ENCODE measurements at places on chromosomes 6 and 20. TPM values are rescaled to one million over a fixed set of nuclear protein-coding genes. Genes with fewer than 3 reads are reported as not detected.

Gene BMP2
- total RNA-seq: 2.7 TPM

DNA sequence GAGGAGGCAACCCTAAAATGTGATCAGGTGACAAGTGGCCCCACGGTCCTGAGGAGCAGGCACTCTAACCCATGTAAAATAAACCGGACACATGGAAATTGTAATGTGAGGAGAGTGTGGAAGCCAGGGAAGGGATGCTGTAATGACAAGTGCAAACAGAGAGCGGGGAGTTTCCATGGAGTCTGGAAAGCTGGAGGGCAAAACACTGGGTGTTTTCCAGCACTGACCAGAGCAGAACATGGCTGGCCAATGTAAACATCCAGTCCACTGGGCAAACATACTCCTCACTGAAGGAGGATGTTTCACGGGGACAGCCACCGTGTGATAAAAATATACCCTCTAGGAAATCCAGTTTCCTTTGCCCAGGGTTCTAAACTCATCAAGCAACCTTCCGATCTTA is 219.0 kb upstream of the JARID2 start:
- no peak for DNase-seq

- no peak for DNase-seq
Observed at GRCh38 chr20:41476013-41476441, 109.4 kb upstream of the EMILIN3 start.

GRCh38 chr6:142925575-142926110 is 19.3 kb downstream of the HIVEP2 start:
- DNase-seq: no peak

Gene NKAIN4
- total RNA-seq: 36.5 TPM

DNA sequence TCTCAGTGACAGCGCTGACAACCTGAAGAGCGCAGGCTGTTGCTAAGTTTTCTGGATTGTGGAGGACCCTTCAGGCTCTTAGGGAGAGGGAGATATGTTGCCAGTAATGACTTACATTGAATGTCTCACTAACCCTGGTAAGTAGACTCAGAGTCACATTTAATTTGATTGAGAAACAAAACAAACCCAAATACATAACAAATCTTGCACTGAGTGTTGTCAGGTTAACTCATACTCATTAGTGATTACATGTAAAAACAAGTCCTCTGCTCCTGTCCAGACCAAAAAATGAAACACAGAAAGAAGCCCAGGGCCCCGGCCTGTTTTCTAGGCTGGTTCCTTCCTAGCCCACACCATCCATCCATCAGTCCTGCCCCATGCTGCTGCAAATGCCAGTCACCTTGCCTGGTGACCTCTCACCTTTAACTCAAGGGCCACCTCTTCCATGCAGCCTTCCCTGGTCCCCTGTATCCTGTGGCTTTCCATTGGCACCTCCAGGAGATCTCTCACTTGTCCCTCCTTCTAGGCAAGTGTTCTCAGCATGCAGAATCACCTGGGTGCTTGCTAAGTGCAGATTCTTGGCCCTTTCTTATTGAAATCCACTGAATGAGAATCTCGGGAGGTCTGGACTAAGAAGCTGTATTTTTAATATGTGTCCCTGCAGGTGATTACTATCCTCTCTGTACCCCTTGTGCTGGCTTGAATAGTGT is 34.7 kb upstream of the ERVFRD-1 start:
- DNase-seq: no peak

DNA sequence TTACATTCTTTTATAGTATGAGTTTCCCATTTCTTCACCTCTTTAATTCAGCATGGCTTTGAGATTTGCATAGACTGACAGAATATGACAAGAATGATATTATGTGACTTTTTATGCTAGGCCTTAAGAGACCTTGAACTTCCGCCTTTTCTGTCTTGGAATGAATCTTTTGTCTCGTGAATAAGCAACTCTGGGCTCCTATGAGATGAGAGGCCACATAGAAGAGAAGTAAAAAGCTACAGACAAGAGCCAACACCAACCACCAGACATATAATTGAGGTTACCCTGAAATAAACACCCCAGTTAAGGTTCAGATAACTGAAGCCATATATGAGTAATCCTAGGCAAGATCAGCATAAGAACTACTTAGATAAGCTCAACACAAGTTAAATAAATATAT is 600.8 kb downstream of the MEI4 start:
- no peak for DNase-seq

GRCh38 chr6:137823826-137824555 is 43.1 kb upstream of the TNFAIP3 start:
- no peak for DNase-seq

DNA sequence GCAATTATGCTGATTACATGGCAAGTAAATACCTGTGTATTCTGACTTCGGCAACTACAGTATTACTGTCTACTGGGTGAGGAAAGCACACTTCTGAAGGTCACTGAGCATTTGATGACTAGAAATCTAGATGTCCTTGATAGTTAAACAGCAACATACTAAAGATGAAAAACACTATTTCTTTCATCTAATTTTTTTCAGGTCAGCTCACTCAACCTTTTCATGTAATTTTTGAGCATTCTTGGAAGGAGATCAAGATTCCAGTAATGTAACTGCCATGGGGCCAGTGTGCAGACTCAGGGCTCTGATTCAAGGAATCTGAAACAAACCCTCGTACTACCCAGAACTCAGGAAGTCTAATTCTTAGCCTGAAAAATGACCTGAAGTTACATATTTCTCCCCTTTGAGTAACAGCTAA is 222.6 kb upstream of the TAB2 start:
- DNase-seq: no peak

GRCh38 chr20:9458138-9458796 is 56.1 kb upstream of the LAMP5 start:
- DNase-seq: no peak

Gene WFDC12
- not detected for total RNA-seq

GRCh38 chr20:14481863-14482262 is 144.5 kb upstream of the FLRT3 start:
- DNase-seq: no peak

DNA sequence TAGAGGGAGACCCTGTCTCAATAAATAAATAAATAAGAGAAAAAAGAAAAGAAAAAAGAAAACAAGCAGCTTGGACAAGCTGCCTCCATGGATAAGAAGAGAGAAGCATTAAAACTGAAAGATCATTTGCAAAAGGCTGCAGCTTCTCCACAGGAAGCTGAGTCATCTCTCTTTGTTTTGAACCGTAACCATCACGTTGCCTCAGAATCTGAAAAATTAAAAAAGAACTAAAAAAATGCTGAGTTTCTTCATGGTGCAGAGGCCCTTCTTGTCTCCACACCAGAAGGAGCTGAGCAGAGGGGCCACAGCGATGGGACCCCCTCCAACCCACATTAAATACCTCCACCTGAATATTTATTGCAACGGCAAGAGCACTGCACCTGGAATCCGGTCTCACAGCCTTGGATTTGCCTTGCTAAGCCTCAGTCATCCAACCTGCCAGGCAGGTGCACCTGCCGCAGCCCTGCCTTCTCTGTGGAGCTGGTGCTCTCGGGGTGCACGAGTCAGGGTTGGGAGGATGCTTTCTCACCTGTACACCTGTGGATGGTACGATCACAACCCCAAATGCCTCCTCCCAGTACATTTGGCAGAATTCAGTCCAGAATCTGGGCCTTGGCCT is 28.1 kb downstream of the TOX2 start:
- no peak for DNase-seq

GRCh38 chr6:6518631-6519427 is 69.7 kb upstream of the LY86 start:
- DNase-seq: no peak

DNA sequence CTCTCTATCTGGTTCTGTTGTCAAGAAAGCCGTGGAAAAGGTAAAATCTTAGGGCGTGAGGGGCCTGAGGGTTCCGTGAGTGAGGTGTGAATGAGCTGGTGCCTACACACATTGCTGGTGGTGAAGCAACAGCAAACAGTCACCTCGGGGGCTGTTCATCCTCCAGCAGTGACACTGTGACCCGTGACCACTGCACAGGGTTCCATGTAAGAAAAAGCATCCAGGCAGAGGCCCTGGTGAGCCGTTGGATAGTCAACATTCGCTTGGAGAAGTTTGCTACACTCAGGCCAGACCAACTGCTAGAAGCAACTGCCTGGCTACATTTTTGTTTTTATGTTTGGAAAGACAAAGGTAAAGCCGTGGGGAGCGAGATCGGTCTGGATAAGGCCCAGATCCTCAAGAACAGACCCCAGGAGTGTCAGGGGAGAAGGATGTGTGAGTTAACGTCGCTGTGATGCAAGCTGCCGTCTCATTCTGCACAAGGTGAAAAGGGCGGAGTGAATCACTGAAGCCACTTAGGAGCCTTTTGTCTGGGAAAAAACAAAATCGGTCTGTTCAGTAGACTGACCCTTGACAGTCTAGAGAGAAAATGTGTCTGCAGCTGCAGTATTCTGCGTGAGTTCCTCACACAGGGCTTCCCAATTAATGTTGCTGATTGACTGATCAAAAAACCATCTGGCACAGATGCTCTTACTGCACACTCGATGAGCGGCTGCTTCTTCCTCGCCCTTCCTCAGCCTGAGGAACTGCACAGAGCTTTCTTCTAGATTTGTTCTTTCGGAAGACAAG is 404.0 kb downstream of the SMOC2 start:
- no peak for DNase-seq

- DNase-seq: no peak
Observed at GRCh38 chr6:75936682-75937081, 135.8 kb downstream of the IMPG1 start.

- no peak for DNase-seq
Observed at GRCh38 chr6:105740946-105741645, 338.2 kb upstream of the PREP start.

GRCh38 chr6:137570393-137570792 is 76.2 kb upstream of the OLIG3 start:
- no peak for DNase-seq

Gene IL20RA
- 2.9 TPM for total RNA-seq

DNA sequence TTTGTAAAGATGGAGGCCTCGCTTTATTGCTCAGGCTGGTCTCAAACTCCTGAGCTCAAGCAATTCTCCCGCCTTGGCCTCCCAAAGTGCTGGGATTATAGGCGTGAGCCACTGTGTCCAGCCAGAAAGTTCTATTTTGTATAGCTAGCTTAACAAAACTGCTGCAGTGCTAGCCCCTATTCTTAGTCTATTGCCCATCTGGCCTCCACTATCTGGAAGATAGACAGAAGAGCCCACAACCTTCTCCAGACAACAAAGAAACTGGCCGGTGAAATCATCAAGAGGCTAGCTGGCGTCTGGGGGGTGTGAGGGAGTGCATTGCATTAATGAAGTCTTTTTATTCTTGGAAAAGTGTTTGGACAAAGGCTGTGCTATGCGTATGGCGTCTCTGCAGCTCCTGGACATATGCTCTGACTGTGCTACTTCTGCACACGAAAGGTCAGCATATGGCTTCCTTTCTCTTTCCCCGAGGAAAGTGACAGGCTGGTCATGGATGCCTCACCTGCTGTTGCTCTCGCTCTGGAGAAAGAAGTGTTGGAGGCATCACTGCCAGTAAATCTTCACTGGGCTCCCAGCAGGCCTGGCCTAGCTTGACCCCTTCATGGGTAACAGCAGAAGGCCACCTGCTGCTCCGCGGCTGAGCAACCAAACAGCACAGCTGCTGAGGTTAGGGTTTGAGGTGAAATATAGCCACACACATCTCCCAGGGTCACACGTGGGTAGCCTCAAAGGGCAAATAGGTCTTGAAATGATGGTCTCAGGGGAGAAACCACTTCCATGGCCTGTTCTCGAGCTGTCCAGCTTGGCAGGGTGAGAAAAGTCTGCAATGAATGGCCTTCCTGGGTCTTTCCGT is 95.1 kb upstream of the IYD start:
- no peak for DNase-seq

DNA sequence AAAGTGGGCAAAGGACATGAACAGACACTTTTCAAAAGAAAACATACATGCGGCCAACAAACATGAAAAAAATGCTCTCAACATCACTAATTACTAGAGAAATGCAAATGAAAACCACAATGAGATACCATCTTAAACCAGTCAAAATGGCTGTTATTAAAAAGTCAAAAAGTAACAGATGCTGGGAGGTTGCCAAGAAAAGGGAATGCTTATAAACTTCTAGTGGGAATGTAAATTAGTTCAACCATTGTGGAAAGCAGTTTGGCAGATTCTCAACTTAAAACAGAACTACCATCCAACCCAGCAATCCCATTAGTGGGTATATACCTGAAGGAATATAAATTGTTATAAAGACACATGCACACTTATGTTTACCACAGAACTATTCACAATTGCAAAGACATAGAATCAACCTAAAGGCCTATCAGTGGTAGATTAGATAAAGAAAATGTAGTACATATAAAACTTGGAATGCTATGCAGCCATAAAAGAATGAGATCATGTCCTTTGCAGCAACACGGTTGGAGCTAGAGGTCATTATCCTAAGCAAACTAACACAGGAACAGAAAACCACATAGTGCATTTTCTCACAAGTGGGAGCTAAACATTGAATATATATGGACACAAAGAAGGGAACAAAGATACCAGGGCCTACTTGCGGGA is 16.3 kb downstream of the CENPQ start:
- no peak for DNase-seq

GRCh38 chr6:2819978-2820377 is 21.7 kb downstream of the SERPINB1 start:
- no peak for DNase-seq

Measured in dorsolateral prefrontal cortex (tissue), 122 donors.